SK-N-SH (cell line): ENCODE measurements at places on chromosomes 12 and 14. TPM values are rescaled to one million over a fixed set of nuclear protein-coding genes. Genes with fewer than 3 reads are reported as not detected.

The C14orf39 gene
- polyA plus RNA-seq = 0.13 and 0.18 TPM in 2 replicates

The B3GNT4 gene
- polyA plus RNA-seq = 0.81 and 0.84 TPM in 2 replicates

The PCED1B gene
- polyA plus RNA-seq = 0.08 and 0.21 TPM in 2 replicates

- H3K27ac ChIP-seq = no peak overlapping the region
- H3K27me3 ChIP-seq = no peaks in the 10 kb centered on the region
- no peak overlapping the region for H3K4me3 ChIP-seq
- DNase-seq = no peak
- H3K4me1 ChIP-seq = no peaks in the 10 kb centered on the region
Observed at GRCh38 chr14:74636424-74637177, 24.6 kb upstream of the LTBP2 start.

- no peaks in the 10 kb centered on the region for H3K4me1 ChIP-seq
- H3K4me3 ChIP-seq = no peak overlapping the region
- DNase-seq = no peak
- H3K27ac ChIP-seq = no peak overlapping the region
- no peaks in the 10 kb centered on the region for H3K36me3 ChIP-seq
Observed at GRCh38 chr14:55946231-55946630, 172.0 kb upstream of the PELI2 start.

GRCh38 chr12:14901228-14901562 lies 15.5 kb upstream of the MGP start:
- H3K27me3 ChIP-seq = no peaks in the 10 kb centered on the region
- no peak overlapping the region for H3K27ac ChIP-seq
- H3K4me1 ChIP-seq = peaks cover 4% of the 10 kb centered on the region
- no peak overlapping the region for H3K4me3 ChIP-seq
- DNase-seq = no peak

- no peak overlapping the region for H3K4me3 ChIP-seq
- no peak for DNase-seq
- peaks cover 12% of the 10 kb centered on the region for H3K4me1 ChIP-seq
- H3K36me3 ChIP-seq = peaks cover 69% of the 10 kb centered on the region
- H3K27me3 ChIP-seq = no peaks in the 10 kb centered on the region
Observed at GRCh38 chr14:52944254-52944653, 6.6 kb downstream of the FERMT2 start.
